ENCODE measurements at places on chromosomes 3 and 15. TPM values are rescaled to one million over a fixed set of nuclear protein-coding genes. Genes with fewer than 3 reads are reported as not detected.

PRR20G gene
- polyA plus RNA-seq: not detected

BCL2A1 gene
- not detected for polyA plus RNA-seq

ZDHHC19 gene
- not detected for polyA plus RNA-seq

GOLGA8H gene
- 2.4 TPM for polyA plus RNA-seq

CD80 gene
- 0.20 TPM for polyA plus RNA-seq

KNG1 gene
- 56.9 TPM for polyA plus RNA-seq

RTP3 gene
- not detected for polyA plus RNA-seq

LMOD3 gene
- 0.05 TPM for polyA plus RNA-seq

ASB14 gene
- polyA plus RNA-seq: 1.4 TPM

ARPIN gene
- 33.1 TPM for polyA plus RNA-seq

GOLGA8N gene
- 35.4 TPM for polyA plus RNA-seq

FOXB1 gene
- not detected for polyA plus RNA-seq

PLA2G4B gene
- 16.4 TPM for polyA plus RNA-seq

CYP11A1 gene
- 1.2 TPM for polyA plus RNA-seq

Data from left kidney (tissue), 8 donors.